CD4-positive, alpha-beta T cell treated with Interleukin-2 at 100 ng/mL for 4 hours (primary cell): ENCODE measurements at places on chromosomes 13 and 19.

DNA sequence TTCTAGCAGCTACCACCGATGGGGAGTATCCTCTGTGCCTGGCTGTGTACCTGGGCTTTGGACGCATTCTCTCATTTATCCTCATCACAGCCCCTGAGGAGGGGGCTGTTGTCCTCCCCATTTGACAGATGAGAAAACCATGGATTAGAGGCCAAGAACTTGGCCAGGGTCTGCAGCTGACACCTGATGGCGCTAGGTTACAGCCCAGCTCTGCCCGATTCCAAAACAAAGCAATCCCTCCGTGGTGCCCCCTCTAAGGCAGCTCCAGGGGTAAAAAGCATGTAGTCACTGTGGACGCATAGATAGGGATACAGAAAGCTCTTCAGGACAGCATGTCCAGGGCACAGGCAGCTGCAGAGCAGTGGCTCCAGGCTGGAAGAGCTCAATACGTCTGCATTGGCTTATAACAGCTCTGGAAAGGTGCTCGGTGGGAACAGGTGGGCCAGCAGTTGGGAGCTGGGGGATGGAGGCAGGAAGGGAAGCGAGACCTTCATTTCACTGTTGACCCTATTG lies 35.4 kb upstream of the UQCRFS1 start:
- no peak for DNase-seq

DNA sequence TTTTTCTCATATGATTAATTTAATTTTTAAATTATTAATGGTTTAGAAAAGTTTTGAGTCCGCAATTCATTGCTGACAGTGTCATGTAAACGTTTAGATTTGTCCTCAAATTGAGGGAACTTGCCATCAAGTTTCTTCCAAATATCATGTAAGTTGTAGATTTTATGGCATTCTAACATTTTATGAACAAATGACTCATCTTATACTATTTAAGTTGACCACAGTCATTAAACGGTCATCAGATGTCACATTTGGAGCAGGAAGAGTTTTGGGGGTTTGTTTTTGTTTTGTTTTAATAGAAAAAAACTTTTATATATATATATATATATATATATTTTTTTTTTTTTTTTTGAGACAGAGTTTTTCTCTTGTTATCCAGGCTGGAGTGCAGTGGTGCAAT lies 4.3 kb downstream of the ZNF114 start:
- no peak for DNase-seq

- DNase-seq = no peak
These were observed at the start of gene NANOS2 for GRCh38 chr19:45913874-45914830. Gene NANOS2 (minus strand): TSS chr19:45914778. CDS start chr19:45914693, 85 bp downstream.

- no peak for DNase-seq
These were observed 202.4 kb downstream of the RFC3 start for GRCh38 chr13:34020388-34020787.

DNA sequence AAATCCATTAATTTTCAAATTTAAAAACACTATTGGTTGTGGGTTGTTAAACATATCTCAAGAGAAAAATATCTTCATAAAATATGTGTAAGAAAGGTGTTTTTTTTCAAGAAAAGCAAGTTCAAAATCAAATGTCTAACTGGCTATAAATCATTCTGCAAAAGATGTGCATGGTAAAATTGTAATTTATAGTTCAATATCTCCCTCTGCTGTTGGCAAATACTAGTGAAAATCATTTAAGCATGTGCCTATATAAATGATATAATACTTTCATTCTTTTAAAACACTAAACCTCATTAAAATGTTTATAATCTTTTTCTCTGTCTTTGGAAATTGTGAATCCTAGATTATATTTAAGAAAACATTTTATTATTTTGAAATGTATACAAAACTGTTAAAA lies 17.2 kb upstream of the SLITRK6 start:
- DNase-seq = no peak

DNA sequence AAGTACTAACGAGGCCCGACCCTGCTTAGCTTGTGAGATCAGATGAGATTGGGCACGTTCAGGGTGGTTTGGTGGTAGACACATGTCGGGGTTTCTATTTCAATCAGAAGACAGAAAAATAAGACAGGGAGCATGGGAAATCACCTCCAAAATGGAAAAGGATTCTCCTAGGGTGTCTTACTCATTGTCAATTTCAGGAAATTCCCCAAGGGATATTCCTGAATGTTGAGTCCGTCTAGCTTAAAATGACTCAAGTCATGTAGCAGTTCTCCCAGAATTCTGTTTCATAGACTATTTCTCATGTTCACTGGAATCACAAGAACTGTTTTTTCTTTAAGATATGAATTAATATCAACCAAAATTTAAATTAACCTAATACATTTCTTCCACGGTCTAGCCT lies 380.1 kb downstream of the EFNB2 start:
- no peak for DNase-seq

GRCh38 chr19:47719047-47719859 lies 6.0 kb downstream of the EHD2 start:
- DNase-seq = no peak
